ENCODE measurements at places on chromosomes 6 and 20.
A peak's percentile ranks its signal among the peaks of the same experiment; 100 is the strongest.

DNA sequence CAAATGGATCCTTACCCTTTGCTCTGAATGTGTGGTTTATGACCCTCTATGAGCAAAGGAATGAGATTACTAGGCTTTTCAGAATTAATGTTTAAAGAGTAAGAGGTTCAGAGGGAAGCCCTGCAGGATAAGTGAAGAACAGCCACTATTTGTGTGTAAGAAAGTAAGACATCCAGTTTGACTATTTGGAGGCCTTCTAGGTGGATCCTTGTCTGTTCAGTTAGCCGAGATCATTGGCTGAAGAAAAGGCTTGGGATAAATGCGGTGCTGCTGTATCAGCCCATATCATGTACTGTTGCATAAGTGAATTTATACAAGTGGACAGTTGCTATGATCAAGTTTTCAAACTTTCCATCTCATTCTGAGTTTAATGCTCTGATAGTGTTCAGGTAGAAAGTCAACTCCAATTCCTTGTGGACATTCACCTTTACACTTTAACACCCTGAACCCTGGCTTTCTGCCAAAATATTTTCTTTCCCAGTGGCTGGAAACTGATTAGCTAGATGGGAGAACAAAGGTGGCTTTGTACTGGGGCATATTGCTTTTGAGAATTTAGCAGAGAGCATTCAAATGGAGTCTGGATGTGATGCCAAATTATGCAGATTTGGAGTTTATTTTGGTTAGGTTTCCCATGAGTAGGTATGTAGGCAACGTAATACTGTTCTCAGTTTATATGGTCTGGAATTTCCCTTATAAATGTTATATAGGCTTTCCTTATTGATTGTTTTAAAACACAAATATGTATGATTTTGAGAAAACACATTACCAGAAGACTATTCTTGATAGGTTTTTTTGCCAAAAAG is 15.0 kb downstream of the PARD6B start:
- DNase-seq: peak; percentile 99

DNA sequence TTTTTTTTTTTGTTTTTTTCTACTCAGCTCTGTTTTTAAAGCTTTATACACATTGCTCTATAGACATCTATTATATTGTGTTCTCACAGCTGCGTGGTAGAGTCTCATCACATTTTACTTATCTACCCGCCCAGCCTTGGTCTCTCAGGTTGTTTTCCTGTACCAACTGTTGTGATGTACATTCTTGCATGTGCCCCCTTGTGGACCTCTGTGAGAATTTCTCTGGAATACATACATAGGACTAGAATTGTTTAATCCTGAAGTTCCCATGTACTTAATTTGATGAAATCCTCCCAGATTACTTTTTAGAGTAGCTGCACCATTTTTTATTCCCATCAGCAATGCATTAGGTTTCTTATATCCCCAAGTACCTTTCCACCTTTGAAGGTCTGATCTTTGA is 40.4 kb upstream of the TINAG start:
- peak; percentile 81 for DNase-seq

DNA sequence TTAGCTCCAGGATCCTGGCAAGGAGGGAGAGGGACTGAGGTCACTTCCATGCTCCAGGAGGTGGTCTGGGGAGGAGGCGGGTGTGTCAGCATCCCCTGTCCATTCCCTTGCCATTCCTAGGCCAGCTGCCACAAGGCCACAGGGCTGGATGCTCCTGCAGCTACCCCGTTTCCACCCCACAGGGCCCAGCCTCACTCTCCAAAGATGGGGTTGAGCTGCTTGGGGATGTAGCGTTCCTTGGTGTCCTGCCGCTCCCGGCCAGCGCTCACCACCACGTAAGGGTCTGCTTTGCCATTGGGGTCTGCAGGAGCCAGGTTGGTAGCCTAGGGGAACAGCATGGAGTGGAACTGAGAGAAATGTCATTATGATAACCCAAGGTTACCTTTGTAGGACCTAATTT is 23.0 kb downstream of the ERGIC3 start:
- no peak for DNase-seq

DNA sequence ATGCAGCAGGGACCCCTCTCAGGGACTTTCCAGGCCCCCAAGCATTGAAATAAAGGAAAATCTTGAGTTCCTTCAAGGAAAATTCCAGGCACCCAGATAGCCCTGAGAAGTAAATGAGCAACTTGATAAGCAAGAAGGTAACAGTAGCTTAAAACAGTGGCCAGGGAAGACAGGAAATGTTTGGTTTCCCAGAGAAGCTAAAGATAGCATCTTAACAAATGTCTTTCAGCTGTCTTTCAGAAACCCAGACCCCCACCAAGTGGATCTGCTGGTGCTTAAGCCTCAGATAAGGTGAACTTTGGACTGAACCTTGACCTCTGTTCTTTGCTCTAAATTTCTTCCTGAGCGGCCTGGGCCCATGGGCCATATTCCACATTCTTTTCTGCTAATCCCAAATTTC is 117.8 kb upstream of the CST7 start:
- DNase-seq: no peak

DNA sequence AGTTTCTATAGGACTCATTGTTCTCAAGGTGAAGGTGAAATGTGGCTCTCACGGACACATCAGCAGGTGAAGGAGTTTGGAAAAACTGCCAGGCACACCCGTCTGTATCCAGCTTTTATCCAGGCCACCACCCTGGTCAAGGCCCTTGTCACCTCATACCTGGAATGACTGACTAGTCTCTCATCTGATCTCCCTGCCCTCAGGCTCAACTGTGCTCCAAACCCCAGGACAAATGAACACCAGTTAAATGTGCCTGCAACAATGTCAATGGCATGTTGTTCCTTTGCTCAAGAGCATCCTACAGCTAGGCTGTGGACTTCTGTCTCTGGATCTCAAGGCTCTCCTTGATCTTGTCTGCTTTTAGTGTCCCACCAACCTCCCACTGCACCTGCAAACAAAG is 47.6 kb upstream of the DSP start:
- DNase-seq: no peak

- no peak for DNase-seq
These were observed 17.1 kb downstream of the RIPOR3 start for GRCh38 chr20:50674138-50674825.

GRCh38 chr20:59518881-59519706 is 85.2 kb upstream of the PHACTR3 start:
- peak; percentile 78 for DNase-seq

GRCh38 chr20:37947943-37948342 is 45.0 kb downstream of the VSTM2L start:
- no peak for DNase-seq

DNA sequence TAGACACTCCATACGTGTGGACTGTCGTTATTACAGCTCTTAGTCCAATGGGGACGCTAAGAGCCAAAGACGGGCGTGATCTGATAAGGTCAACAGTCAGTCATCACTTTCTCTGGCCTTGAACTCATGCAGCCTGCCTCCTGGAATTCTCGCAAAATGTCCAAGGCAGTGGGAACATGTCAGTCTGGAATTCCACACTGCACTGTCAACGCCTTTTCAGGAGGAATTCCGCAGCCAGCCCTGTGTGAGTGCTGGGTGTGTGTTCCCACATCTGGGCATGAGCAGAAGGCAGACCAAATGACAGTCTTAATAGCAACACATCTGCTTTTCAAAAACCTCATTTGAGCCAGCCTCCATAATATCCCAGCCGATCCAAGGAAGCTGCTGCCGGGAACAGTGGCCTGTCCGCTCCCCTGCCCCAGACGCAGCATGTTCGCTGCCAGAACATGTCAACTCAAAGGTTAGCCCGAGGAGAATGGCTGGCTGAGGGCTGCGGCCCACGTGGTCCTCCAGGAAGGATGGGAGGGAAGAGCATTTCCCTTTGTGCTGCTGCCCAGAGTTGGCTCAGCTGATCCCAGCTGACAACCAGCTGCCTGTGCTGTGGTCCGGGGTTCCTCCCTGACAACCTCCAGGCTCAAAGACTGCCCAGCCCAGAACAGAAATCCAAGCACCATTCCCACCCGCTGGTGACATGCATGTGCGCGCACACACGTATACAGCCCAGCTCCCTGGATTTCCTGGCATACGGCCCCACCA is 103.1 kb downstream of the SULF2 start:
- DNase-seq: no peak

DNA sequence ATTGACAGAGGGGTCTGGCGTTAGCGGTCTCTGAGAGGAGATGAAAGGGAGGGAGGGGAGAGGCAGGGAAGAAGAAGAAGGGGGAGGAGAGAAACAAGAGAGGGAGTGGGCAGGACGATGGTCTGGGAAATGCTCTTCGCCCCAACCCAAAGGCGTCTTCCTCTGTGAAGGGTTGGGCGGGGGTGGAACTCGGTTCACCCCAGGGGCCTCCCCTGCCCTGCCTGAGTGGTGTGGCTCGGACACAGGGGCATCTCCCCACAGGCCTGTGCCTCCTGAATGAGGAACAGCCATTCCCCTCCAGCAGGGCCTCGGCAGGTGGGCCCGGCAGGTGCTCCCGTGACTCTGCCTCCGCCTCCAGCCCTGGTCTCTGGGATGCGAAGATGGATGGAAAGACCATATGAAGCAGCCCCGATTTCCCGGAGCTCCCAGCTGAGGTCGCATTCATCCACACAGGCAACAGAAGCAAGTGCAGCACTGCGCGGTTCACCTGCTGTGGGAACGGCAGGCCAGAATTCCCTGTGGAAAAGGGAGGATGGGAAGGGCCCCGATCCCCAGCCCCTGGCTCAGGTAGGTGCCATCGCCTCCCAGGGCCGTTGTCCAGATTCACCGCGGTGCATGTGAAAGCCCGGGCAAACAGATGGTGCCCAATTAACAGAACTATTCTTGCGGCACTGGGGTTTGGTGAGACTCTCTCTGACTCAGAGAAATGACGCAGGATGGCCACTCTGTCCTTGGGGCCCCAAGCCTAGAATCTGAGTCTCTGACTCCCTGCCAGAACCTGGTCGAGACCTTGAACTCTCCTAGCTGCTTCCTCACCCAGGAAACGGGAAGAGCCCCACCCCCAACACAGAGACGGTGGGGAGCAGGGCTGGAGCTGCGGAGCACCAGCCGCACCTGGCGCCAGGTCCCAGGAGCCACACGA is 29.4 kb upstream of the RPS6KA2 start:
- DNase-seq: no peak

DNA sequence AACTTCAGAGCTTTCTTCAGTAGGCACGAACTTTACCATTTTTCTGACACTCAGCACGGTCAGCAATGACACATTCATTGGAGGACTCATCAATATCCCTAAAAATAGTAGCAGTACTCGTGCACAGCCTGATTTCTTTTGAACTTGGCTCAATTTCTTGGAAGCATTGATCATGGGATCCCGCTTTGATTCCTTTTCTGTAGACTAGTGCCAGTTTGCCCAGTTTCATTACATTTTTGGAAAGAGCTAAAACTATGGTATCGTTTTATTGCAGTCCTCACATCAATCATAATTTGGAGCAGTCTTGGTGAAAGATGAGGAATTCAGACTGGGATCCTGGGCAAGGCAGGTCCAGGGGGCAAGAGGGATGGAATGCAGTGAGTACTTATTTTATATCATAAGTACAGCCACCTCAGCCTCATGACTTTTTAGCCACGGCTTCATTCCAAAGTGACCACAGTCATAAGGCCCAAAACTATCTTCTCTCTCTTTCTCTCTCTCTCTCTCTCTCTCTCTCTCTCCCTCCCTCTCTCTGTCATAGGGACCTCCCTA is 170.9 kb upstream of the AKAP12 start:
- no peak for DNase-seq

DNA sequence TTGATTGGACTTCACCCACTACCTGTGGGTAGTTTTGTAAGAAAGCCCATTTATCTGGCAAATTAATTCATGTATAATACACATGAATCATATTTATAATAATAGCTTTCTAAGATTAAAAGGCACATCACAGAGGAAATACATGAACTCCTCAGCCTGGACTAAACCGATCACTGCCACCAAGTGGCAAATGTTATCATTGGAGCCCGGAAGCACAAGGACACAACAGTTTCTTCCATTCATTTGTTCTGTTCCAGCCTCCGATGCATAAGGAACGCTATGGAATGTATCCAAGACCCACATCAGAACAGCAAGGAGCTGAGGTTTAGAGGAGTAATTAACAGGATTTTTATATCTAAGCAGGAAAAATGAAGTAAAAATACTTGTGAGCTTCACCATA is 13.9 kb upstream of the IPCEF1 start:
- peak; percentile 39 for DNase-seq

- DNase-seq: no peak
These were observed 10.4 kb downstream of the STK4 start for GRCh38 chr20:44976698-44977097.

- DNase-seq: peak; percentile 60
These were observed 50.5 kb downstream of the SAMD5 start for GRCh38 chr6:147559006-147559405.

- no peak for DNase-seq
These were observed 139.9 kb downstream of the AGPAT4 start for GRCh38 chr6:161133963-161134362.

GRCh38 chr6:10531503-10531902 is 10.4 kb downstream of the GCNT2 start:
- DNase-seq: no peak

GRCh38 chr6:31204751-31205145 is 34.3 kb upstream of the POU5F1 start:
- no peak for DNase-seq

DNA sequence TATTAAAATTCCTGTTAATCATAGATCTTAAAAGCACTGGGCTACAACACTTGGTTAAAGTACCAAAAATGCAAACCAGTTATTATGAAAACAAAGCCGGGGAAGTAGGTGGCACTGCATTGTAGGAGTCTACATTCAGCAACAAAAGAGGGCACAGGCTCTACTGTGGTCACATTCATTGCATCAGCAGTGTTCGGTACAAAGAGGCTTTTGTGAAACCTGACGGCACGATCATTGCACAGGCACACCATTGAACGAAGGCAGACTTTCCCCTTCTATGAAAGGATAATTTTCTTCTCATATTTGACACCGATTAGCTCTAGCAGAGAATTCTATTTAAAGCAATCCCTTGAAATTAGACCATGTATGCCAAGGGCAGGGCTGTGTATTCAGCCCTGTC is 44.6 kb upstream of the AGPAT4 start:
- DNase-seq: no peak

GRCh38 chr6:84332139-84333034 is 104.9 kb upstream of the CEP162 start:
- DNase-seq: no peak

DNA sequence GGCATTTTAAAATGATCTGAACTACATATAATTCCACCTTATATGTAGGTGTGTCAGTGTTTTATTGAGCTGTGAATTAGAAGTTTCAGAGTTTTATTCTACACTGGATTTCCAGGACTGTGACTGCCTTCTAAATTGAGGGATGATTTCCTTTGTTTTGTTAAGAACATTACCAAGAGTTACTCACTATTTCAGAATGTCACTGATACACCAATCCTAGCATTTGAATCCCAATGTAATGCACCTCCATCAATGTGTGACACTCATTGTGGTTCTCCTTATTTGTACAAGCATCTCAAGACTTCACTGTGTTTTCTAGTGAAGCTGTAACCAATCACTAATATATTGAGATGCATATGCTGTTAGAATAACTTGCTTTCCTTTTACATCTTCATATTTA is 86.8 kb downstream of the PLCB1 start:
- DNase-seq: no peak

DNA sequence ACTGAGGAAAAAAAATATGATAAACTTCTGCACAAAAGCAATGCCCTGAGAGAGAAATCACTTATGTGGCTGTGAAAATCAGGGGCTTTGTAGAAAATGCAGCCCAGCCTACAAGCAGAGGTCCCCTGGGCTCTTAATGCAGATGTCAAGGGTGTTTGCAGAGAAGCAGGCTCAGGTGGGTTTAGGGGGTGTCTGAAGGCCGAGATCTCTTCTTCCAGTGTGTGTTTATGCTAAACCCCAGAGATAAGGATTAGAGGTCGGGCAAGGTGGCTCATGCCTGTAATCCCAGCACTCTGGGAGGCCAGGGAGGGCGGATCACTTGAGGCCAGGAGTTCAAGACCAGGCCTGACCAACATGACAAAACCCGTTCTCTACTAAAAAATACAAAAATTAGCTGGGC is 78.5 kb downstream of the TMEM242 start:
- DNase-seq: no peak

Measured in HT-29 (cell line).